ENCODE measurements at places on chromosomes 1 and 21. TPM values are rescaled to one million over a fixed set of nuclear protein-coding genes. Genes with fewer than 3 reads are reported as not detected.

The PPP2R5A gene
- 43.2 TPM for total RNA-seq

DNA sequence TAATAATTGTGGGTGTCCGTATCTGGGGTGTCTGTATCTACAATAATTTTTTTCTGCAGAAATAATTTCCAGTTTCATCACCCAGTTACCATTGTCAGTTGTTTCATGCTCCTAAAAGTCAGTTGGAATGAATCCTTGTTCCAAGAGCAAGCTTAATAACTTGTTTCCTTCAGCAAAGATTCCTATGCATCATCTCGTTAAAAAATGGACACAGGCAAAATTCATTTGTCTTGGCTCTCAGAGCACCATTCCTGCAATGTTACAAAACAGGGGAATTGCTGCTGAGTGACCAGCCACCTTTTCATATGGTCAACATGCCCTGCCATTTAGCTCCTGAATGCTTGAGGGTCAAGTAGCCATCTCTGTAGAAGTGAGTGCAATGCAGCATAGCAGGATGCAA lies 393.4 kb downstream of the KCNT2 start:
- H3K36me3 ChIP-seq: no peaks in the 10 kb centered on the region
- no peak for ATAC-seq
- H3K27ac ChIP-seq: no peak overlapping the region
- no peak overlapping the region for H3K4me3 ChIP-seq
- no peaks in the 10 kb centered on the region for H3K27me3 ChIP-seq

DNA sequence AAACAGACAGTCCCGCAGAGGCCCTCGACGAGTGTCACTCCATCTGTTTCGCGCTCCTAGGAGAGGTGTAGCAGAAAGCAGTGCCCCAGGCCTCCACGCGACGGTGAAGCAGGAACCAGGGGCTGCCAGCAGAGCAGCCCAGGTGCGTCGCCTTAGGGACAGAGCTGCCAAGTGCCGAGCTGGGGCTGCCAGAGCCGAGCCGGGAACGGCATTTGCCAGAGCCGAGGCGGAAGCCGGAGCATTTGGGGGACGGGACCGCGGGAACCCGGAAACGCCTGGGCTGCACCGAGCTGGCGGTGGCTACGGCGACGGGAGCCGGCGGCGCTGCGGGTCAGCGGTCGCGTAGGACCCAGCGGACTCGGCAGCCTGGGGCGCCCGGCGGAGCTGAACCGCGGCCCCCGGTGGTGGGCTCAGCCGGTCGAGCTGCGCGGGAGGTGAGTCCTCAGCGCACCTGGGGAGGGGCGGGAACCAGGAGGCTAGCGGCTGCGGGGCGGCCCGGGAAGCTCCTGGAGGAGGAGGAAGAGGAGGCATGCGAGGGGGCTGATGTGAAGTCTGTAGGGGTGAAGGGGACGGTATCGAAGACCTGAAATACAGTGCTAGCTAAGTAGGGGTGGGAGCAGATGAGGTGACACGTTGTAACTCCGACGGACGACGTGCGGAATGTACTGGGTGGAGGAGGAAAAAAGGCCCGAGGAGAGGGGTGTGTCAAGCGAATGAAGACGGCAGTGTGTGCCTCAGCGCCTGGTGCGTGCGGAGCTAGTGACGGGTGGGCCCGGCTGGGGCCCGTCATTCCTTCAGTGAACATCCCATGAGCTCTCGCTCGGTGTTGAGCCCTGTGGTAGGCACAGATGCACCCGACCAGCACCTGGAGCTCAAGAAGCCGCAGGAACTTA lies at the start of gene SLC35A3:
Gene SLC35A3, plus strand, starts transcription at position 268 of the 893 bp plus-strand sequence. CDS start 23,559 bp downstream, outside the sequence.
- H3K27ac ChIP-seq: no peak within 1 kb of the TSS
- H3K36me3 ChIP-seq: no peaks in the 10 kb centered on the region
- H3K4me3 ChIP-seq: peak within 1 kb of the TSS; percentile 82
- no peaks in the 10 kb centered on the region for H3K27me3 ChIP-seq
- ATAC-seq: peak; percentile 88

GRCh38 chr1:51648180-51649109 lies 31.6 kb downstream of the OSBPL9 start:
- ATAC-seq: peak; percentile 53
- no peaks in the 10 kb centered on the region for H3K36me3 ChIP-seq
- H3K27me3 ChIP-seq: no peaks in the 10 kb centered on the region
